Neural progenitor cell (in vitro differentiated cells): ENCODE measurements at places on chromosomes 3 and 15. TPM values are rescaled to one million over a fixed set of nuclear protein-coding genes. Genes with fewer than 3 reads are reported as not detected.

- no peaks in the 10 kb centered on the region for H3K27me3 ChIP-seq
- DNase-seq: no peak
- H3K4me3 ChIP-seq: no peak overlapping the region
- H3K27ac ChIP-seq: no peak overlapping the region
- no peaks in the 10 kb centered on the region for H3K36me3 ChIP-seq
- peaks cover 16% of the 10 kb centered on the region for H3K4me1 ChIP-seq
Observed at GRCh38 chr15:91867581-91868026, 14.1 kb downstream of the SLCO3A1 start.

GRCh38 chr15:78768096-78768495, 43.2 kb downstream of the ADAMTS7 start:
- peaks cover 7% of the 10 kb centered on the region for H3K4me1 ChIP-seq
- no peak overlapping the region for H3K4me3 ChIP-seq
- H3K27ac ChIP-seq: no peak overlapping the region
- no peak for DNase-seq
- no peaks in the 10 kb centered on the region for H3K27me3 ChIP-seq

The UCN2 gene
- 0.34 TPM in 1 of 2 replicates, not detected in the other for total RNA-seq

DNA sequence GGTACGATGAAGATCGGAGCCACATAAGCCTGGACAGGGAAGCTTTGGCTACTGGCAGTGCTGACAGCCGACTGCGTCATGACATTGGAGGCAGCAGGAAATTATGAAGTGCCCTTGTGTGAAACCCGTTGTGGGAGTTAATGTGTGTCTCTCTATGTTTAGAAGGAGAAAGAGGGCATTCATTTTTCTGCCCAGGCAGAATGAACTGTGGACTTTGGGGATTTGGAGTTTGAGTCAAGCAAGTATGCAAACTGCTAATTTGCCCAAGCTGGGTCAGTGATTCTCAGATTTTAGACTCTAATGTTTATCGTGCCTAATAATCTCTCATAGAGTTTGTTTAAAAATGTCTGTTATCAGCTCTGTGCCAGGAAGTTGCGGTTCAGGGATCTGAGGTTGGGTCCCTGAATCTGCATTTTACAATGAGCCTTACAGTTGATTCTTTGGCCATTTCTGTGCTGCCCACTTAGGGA, 5.6 kb downstream of the CTXND1 start:
- no peak overlapping the region for H3K4me3 ChIP-seq
- DNase-seq: no peak
- peaks cover 5% of the 10 kb centered on the region for H3K4me1 ChIP-seq
- H3K36me3 ChIP-seq: no peaks in the 10 kb centered on the region
- H3K27ac ChIP-seq: no peak overlapping the region

- no peaks in the 10 kb centered on the region for H3K4me1 ChIP-seq
- H3K27me3 ChIP-seq: peaks cover 33% of the 10 kb centered on the region
- no peaks in the 10 kb centered on the region for H3K36me3 ChIP-seq
Observed at GRCh38 chr3:35635407-35635806, 3.9 kb upstream of the ARPP21 start.

The GALNT15 gene
- 0.09 TPM in 1 of 2 replicates, not detected in the other for total RNA-seq

GRCh38 chr15:60326343-60326742, 71.4 kb downstream of the ANXA2 start:
- peaks cover 29% of the 10 kb centered on the region for H3K4me1 ChIP-seq
- H3K27ac ChIP-seq: no peak overlapping the region
- no peaks in the 10 kb centered on the region for H3K27me3 ChIP-seq
- H3K4me3 ChIP-seq: no peak overlapping the region
- H3K36me3 ChIP-seq: no peaks in the 10 kb centered on the region

The GPR27 gene
- total RNA-seq: 18.3 and 19.4 TPM in 2 replicates

DNA sequence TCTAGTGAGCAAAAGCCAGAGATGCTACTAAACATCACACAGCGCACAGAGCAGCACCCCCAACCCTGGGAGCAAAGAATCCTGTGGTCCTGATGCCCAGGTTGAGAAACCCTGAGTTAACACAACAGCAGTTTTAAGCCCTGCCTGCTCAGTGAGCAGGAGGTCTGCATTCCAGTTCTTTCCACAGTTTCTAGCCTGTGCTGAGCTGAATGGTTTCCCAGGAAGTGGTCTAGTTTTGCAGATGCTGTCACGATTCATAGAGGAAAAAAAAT, 171.1 kb upstream of the PROK2 start:
- H3K4me1 ChIP-seq: peaks cover 21% of the 10 kb centered on the region
- H3K36me3 ChIP-seq: no peaks in the 10 kb centered on the region
- peak; percentile 23 for DNase-seq

DNA sequence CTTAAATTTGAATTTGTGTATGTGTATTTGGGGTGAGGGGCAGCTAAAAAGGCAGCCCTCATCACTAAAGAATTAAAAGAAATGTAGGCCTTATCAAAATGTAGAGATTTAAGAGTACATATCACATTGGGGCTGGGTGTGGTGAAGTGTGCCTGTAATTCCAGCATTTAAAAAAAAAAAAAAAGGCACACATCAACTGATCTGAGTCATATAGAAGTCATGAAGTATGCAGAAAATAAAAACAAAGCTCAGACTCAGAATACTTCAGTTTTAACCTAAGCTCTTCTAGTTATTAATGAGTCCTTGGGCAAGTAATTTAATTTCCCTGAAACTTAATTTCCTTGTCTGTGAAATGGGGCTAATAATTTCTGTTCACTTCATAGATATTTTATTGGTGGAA, 31.6 kb downstream of the SLC24A1 start:
- DNase-seq: no peak
- no peak overlapping the region for H3K4me3 ChIP-seq
- H3K4me1 ChIP-seq: no peaks in the 10 kb centered on the region
- H3K36me3 ChIP-seq: no peaks in the 10 kb centered on the region
- H3K27ac ChIP-seq: no peak overlapping the region
- no peaks in the 10 kb centered on the region for H3K27me3 ChIP-seq

DNA sequence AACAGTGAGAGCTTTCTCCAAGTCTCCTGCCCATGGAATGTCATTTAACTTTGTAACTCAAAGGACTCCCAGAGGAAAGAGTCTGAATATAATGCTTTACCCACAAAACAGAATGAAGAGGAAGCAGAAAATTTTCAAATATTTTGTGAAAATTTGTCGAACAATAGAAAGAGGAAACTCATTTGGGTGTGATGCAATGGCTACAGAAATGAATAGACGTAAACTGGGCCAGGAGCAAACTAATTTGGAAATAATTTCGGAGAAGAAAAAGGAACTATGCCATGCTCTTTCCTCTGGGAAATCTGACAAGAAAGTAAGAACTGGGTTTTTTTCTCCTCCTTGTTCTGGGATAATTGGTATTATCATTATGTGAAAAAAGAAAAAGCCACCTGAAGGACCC, 11.2 kb upstream of the SUMF1 start:
- no peaks in the 10 kb centered on the region for H3K36me3 ChIP-seq
- H3K4me3 ChIP-seq: no peak overlapping the region
- peaks cover 9% of the 10 kb centered on the region for H3K4me1 ChIP-seq

- no peak overlapping the region for H3K27ac ChIP-seq
- H3K36me3 ChIP-seq: no peaks in the 10 kb centered on the region
- H3K4me1 ChIP-seq: peaks cover 5% of the 10 kb centered on the region
- H3K27me3 ChIP-seq: peaks cover 18% of the 10 kb centered on the region
- H3K4me3 ChIP-seq: no peak overlapping the region
Observed at GRCh38 chr15:31977138-31977537, 53.2 kb upstream of the CHRNA7 start.

DNA sequence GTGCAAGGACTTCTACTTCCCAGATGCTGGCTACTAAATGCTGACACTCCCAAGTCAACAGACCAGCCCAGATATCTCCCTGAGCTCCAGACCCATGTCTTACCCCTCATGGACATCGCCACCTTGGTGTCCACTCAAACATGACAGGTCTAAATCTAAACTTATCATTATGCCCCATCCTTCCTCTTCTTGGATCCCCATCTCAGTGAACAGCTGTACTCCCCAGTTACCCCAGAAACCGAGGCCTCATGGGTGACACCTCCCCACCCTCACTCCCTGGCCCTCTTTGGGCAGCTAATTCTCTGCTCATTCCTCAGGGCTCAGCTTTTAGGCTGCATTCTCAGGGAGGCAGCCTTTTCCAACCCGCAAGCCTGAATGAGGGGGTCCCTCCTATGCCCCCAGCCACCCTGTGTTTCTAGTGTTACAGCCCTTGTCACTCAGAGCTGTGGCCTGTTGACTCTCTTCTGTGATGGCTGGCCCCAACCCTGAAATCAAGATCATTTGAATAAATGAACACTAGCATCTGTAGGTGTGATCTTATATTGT, 5.4 kb downstream of the EHD4 start:
- peaks cover 23% of the 10 kb centered on the region for H3K4me1 ChIP-seq
- H3K27ac ChIP-seq: no peak overlapping the region
- DNase-seq: no peak
- H3K4me3 ChIP-seq: no peak overlapping the region
- no peaks in the 10 kb centered on the region for H3K27me3 ChIP-seq

- no peak for DNase-seq
- H3K4me3 ChIP-seq: no peak overlapping the region
- H3K4me1 ChIP-seq: no peaks in the 10 kb centered on the region
- H3K27ac ChIP-seq: no peak overlapping the region
- H3K36me3 ChIP-seq: no peaks in the 10 kb centered on the region
- H3K27me3 ChIP-seq: no peaks in the 10 kb centered on the region
Observed at GRCh38 chr3:115715241-115715745, 92.0 kb downstream of the GAP43 start.

GRCh38 chr3:102619361-102619760, 184.5 kb downstream of the ZPLD1 start:
- no peaks in the 10 kb centered on the region for H3K27me3 ChIP-seq
- no peak overlapping the region for H3K27ac ChIP-seq
- H3K4me3 ChIP-seq: no peak overlapping the region
- no peaks in the 10 kb centered on the region for H3K36me3 ChIP-seq
- H3K4me1 ChIP-seq: no peaks in the 10 kb centered on the region
- no peak for DNase-seq

The GABRR3 gene
- total RNA-seq: not detected in 2 replicates

DNA sequence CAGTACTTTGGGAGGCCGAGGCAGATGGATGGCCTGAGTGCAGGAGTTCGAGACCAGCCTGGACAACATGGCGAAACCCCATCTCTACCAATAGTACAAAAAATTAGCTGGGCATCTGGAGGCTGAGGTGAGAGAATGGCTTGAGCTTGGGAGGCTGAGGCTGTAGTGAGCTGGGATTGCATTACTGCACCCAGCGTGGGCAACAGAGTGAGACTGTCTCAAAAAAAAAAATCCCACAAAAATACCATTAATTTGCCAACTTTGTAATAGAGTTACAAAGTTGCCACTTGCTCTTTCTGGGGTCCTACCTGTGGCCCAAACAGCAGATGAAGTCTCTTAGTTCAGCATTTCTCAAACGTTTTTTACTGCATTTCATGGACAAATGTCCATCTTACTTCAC, 6.0 kb upstream of the TFRC start:
- no peaks in the 10 kb centered on the region for H3K27me3 ChIP-seq
- DNase-seq: no peak
- no peaks in the 10 kb centered on the region for H3K4me1 ChIP-seq
- H3K36me3 ChIP-seq: no peaks in the 10 kb centered on the region
- H3K4me3 ChIP-seq: no peak overlapping the region
